Activated B cell treated with CpG ODN at 0.5 μM for 24 hours (primary cell): ENCODE measurements at places on chromosomes 2 and 18. TPM values are rescaled to one million over a fixed set of nuclear protein-coding genes. Genes with fewer than 3 reads are reported as not detected.

- peaks cover 5% of the 10 kb centered on the region for H3K4me1 ChIP-seq
- H3K27ac ChIP-seq = no peak overlapping the region
- no peak for DNase-seq
- H3K36me3 ChIP-seq = no peaks in the 10 kb centered on the region
- no peak overlapping the region for H3K4me3 ChIP-seq
Measured at GRCh38 chr2:238114851-238115660, 14.9 kb downstream of the ESPNL start.

GRCh38 chr18:9694952-9695495 is 13.1 kb upstream of the RAB31 start:
- H3K36me3 ChIP-seq = no peaks in the 10 kb centered on the region
- H3K27ac ChIP-seq = no peak overlapping the region
- DNase-seq = no peak
- peaks cover 2% of the 10 kb centered on the region for H3K27me3 ChIP-seq
- H3K4me1 ChIP-seq = no peaks in the 10 kb centered on the region

Gene LRP2
- not detected in 2 replicates for total RNA-seq

Gene PRKAG3
- total RNA-seq = not detected in 2 replicates

DNA sequence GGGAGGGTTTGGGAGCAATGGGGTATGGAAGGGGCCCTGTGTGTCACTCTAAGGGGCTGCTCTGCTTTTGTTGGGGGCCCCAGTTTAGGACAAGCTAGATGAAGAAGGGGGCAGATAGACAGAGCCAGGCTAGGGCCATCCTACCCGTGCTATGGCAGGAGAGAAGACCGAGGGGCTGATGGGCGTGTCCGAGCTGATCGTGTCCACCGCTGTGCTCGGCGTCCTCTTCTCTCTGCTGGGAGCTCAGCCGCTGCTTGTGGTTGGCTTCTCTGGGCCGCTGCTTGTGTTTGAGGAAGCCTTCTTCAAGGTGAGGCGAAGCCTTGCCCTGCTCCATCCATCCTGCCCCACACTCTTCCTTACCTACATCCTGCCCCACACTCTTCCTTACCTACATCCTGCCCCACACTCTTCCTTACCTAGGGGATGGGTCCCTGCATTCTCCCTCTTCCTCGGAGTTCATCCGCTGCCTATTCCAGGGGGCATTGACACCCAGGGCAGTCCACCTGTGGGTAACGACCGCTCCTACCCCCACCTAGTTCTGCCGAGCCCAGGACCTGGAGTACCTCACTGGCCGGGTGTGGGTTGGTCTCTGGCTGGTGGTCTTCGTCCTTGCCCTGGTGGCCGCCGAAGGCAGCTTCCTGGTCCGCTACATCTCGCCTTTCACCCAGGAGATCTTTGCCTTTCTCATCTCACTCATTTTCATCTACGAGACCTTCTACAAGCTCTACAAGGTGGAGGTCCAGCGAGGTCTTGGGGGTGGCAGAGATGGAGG is 8.9 kb downstream of the SLC4A3 start:
- no peak overlapping the region for H3K4me3 ChIP-seq
- no peaks in the 10 kb centered on the region for H3K36me3 ChIP-seq
- peaks cover 23% of the 10 kb centered on the region for H3K27me3 ChIP-seq

GRCh38 chr2:191864628-191865374 is 17.9 kb upstream of the CAVIN2 start:
- no peaks in the 10 kb centered on the region for H3K4me1 ChIP-seq
- H3K27ac ChIP-seq = no peak overlapping the region
- peaks cover 3% of the 10 kb centered on the region for H3K27me3 ChIP-seq
- H3K36me3 ChIP-seq = no peaks in the 10 kb centered on the region
- no peak for DNase-seq
- H3K4me3 ChIP-seq = no peak overlapping the region

DNA sequence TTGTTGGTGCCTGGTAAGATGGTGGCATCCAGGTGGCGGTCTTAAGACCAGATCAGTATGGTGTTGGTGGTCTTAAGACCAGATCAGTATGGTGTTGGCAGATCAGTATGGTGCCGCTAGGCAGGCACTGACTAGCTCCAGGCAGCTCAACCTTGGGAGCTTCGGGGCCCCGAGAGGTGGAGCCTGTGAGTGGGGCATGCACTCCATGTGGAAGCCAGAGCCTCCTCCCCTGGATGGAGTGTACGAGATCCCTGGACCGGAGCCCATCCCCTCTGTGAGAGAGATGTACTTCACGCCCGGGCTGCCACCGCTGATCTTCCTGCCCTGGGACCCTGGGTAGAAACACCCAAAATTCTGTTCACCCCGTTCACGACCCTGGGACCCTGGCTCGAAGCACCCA is 19.0 kb downstream of the MALT1 start:
- no peak overlapping the region for H3K27ac ChIP-seq
- no peak for DNase-seq
- H3K36me3 ChIP-seq = peaks cover 74% of the 10 kb centered on the region
- H3K27me3 ChIP-seq = no peaks in the 10 kb centered on the region

GRCh38 chr18:70981400-70982140 is 692.7 kb downstream of the SOCS6 start:
- H3K36me3 ChIP-seq = no peaks in the 10 kb centered on the region
- H3K27ac ChIP-seq = no peak overlapping the region
- no peaks in the 10 kb centered on the region for H3K4me1 ChIP-seq
- no peak overlapping the region for H3K4me3 ChIP-seq

Gene COLEC12
- total RNA-seq = 0.05 TPM in 1 of 2 replicates, not detected in the other

Gene GKN2
- not detected in 2 replicates for total RNA-seq

- no peaks in the 10 kb centered on the region for H3K36me3 ChIP-seq
- H3K27ac ChIP-seq = no peak overlapping the region
- no peak for DNase-seq
- no peak overlapping the region for H3K4me3 ChIP-seq
- peaks cover 3% of the 10 kb centered on the region for H3K27me3 ChIP-seq
- peaks cover 7% of the 10 kb centered on the region for H3K4me1 ChIP-seq
Measured at GRCh38 chr2:31335921-31336585, 78.5 kb downstream of the XDH start.

DNA sequence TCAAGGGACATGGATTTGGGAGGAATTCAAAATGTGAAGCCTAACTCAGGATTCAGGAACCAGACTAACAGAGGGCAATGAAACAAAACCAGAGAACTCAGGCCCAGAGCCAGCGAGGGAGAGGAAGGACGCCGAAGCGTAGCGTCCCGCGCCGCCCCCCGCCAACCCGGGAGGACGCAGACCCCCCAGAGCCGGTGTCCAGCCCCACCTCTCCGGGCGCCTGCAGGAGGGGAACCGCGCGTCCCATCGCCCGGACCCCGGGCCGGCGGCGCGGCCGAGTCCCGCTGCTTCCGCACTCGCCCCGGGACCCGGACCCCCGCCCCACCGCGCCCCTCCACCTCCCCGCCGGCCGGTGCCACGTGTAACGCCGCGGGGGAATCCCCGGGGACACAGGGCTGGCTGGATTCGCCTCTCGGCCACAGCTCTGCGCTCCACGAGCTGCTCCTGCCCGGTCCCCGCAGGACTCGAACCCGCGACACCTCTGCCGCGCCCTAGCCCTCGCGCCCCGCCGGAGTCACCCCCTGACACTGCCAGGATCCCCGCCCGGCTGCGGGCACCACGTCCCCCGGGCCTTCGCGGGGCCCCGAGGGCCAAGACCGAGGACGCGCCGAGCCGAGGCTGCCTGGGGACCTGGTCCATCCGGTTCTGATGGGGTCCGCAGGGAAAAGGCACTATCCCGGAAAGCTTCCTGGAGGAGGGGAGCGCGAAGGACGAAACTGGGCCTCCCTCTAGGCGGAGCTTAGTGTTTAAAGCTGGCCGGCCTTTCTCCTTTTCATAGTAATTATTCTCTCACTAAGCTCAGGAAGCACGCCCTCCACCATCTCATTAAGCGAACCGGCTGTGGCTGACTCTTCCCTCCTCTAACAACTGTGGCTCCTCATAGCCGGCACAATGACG is 40.4 kb upstream of the FAM124B start:
- peak; percentile 27 for DNase-seq
- H3K27ac ChIP-seq = peak overlapping the region; percentile 37
- peaks cover 12% of the 10 kb centered on the region for H3K4me1 ChIP-seq
- H3K36me3 ChIP-seq = no peaks in the 10 kb centered on the region
- peak overlapping the region; percentile 83 for H3K4me3 ChIP-seq
